ENCODE measurements at places on chromosomes 11 and 22.

DNA sequence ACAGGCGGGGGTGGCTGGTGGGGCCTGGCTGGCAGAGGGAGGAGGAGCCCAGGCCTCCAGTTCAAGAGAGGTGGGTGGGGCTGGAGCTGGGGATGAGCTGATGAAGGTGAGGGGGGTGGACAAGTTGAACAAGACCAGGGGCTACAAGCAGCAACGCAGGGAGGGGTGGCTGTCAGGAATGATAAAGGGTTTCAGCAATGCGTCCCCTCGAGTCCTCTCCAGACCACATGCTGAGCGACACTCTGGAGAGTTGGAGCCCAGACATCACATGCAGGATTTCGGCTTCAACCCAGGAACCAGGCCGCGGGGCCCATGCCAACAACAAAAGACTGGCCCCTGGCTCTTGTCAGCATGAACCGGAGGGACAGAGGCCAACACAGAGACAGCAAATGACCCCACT is 480.3 kb downstream of the BRD1 start:
- no peak for DNase-seq

GRCh38 chr11:36257351-36257750 is 31.9 kb downstream of the COMMD9 start:
- DNase-seq = no peak

DNA sequence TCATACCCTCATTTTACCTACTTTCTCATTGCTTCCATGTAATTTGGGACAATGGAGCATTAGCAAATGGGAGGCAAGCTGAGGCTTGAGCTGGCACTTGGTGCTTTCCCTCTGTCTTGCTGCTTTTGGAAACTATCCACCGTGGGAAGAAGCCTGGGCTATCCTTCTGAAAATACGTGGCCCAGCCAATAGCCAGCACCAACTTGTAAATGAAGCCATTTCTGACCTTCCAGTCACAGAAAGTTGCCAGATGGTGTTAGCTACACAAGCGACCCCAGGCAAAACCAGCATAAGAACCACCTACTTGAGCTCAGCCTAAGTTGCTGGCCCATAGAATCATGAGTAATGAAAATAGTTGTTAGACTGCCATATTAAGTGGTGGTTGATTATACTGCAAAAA is 18.5 kb upstream of the SPON1 start:
- no peak for DNase-seq

DNA sequence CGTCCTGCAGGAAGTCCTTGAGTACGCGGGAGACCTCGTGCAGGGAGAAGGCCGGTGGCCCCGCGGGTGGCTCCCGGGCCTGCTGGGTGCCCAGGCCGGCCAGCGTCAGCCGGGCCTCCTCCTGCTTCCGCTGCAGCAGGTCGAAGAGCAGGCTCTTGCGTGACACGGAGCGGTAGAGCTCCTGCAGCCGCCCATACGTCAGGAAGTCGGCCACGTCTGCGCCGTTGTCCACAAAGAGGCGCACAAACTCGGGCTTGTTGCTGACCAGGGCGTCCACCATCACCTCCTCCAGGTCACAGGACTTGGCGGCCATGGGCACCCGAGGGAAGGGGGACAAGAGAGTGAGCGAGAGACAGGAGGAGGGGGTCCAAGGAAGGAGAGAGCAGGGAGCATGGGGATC is 14.6 kb downstream of the TSSC4 start:
- DNase-seq = no peak

DNA sequence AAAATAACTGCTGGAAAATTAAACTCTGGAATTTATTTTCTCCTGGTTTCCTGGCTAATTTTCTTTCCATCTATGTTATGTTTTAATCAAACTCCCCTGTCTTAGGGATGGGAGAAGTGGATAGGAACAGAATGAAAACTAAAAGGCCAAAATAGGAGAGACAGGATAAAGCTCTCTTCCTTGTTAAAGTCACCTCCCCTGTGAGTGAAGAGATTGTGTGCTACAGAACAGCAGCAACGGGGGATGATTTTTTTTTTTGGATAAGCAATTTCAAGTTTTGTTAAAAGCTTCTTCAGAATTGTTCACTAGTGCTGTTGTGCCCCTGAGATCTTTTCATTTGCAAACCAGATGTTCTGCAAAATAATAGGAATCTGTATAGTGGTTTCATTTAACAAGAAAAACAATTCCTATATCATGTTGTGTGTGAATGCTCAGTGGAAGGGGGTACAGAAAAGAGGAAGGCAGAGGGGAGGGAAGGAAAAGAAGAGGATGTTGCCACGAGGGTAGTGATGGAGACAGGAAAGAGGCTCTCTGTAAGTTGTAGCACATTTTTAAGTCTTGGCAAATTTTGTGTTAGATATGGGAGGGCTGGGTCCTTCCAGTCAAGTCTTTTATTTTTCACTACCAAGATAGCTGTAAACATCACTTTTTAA is 301.2 kb downstream of the CADM1 start:
- no peak for DNase-seq

- DNase-seq = no peak
Measured at GRCh38 chr11:548700-549603, 11.6 kb downstream of the LMNTD2 start.

GRCh38 chr11:30455025-30455424 is 131.1 kb downstream of the MPPED2 start:
- DNase-seq = no peak

- DNase-seq = no peak
Measured at GRCh38 chr11:30619767-30620166, 33.6 kb upstream of the MPPED2 start.

DNA sequence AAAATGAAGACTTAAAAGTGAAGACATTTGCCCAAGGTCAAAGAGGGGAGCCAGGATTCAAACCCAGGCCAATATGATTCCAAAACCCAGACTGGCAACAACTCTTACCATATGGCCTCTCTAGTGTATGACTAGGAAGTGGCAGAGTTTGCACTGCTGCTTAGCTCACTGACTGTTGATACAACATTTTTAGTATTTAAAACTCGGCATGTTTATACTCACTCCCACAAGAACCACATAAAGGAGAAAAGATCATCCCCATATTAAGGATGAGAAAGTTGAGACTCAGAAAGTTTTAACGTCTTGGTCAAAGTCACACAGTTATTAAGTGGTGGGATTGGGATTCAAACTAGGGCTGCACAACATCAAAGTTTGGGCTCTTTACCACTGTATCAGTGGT is 81.7 kb downstream of the CCDC34 start:
- DNase-seq = no peak

- no peak for DNase-seq
Measured at GRCh38 chr11:75592715-75593114, 30.7 kb downstream of the SERPINH1 start.

- no peak for DNase-seq
Measured at GRCh38 chr11:114846416-114846791, 168.1 kb downstream of the NXPE2 start.

DNA sequence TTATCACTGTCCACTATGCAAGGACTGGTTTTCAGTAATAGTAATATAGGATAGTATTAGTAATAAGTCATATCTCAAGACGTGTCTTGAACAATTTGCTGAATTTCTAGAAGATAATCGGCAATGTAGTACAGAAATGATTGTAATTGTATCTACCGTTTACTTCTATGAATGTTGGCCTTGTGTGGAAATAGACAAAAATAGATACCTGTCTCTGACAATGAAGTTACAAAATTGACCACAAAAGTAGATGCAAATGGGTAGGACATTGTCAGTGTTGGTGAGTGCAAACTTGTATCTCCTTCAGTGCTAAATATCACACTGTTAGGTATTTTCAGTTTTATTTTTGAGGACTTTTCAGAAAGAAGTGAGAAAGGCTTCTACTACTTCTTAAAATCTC is 43.1 kb downstream of the SVIP start:
- DNase-seq = no peak

- DNase-seq = no peak
Measured at GRCh38 chr11:78349624-78350023, 68.0 kb downstream of the GAB2 start.

- no peak for DNase-seq
Measured at GRCh38 chr22:32634421-32634981, 159.9 kb downstream of the FBXO7 start.

- no peak for DNase-seq
Measured at GRCh38 chr11:1502954-1503707, 16.6 kb upstream of the MOB2 start.

- DNase-seq = no peak
Measured at GRCh38 chr11:68009391-68010089, 587 bp upstream of the ALDH3B1 start.

- peak; percentile 51 for DNase-seq
Measured at GRCh38 chr11:70424765-70425344, 26.5 kb downstream of the CTTN start.

- DNase-seq = no peak
Measured at GRCh38 chr22:49793296-49793695, 34.4 kb downstream of the BRD1 start.
